SIG-M5 (cell line): ENCODE measurements at places on chromosomes 2 and 18.

- DNase-seq = no peak
Measured at GRCh38 chr18:9753846-9754245, 45.7 kb downstream of the RAB31 start.

- DNase-seq = no peak
Measured at GRCh38 chr2:235325151-235325550, 168.7 kb upstream of the AGAP1 start.

GRCh38 chr2:53450923-53451322 lies 316.7 kb upstream of the CHAC2 start:
- DNase-seq = no peak

DNA sequence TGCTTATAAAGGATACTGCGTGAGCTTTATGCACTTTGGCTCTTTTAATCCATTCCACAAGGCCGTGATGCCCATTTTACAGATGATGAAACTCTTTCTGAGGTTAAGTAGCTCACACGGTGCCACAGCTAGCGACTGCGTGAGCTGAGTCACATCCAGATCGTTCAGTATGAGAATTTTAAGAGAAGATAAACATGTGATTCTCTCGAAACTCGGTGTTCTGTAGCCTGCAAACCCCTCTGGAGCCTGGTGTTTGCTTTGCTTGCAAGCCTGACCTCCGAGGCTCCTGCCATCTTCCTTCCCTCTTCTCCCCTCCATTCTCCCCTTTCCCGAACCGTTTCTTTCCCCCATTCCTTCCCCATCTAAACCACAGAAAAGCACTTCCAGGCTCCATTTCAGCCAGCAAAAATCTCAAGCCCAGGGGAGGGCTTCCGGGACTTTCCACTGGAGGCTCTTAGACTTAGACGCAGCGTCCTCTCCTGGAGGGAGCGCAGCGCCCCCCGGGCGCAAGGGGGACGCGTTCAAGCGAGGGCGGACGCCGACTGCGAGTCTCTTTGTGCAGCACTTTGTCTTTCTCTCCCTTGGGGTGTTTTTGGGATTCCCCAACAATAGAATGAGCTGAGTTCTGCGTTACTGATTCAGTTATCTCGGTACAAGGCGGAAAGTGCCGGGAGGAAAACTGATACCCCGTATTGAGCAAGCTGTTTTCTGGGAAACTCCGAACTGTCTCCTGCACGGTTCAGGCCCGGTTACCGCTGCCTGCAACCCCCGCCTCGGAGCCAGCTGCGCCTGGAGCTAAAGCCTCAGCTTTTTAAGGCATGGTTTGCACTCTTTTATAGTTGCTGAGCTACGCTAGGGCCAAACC lies 38.0 kb downstream of the CYP1B1 start:
- DNase-seq = no peak

DNA sequence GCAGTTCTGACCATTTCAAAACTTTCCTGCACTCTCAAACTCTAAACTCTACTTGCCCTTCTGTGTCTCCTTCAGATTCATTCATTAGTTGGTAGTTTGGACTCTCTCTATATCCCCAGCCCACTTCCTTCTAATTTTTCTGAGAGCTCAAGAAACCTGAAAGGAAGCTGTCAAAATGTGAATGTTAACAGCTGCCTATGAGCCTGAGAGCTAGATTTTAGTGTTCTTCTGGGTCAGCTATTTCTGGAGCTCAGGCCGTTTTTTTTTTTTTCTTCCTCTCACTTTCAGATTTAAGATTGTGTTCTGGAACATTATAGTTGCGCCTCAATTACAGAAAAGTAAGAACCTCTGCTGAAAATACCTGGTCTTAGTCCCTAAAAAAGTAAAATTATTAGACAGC lies 73.1 kb downstream of the RTN4 start:
- no peak for DNase-seq

GRCh38 chr2:15006667-15007066 lies 374.1 kb downstream of the LRATD1 start:
- no peak for DNase-seq

DNA sequence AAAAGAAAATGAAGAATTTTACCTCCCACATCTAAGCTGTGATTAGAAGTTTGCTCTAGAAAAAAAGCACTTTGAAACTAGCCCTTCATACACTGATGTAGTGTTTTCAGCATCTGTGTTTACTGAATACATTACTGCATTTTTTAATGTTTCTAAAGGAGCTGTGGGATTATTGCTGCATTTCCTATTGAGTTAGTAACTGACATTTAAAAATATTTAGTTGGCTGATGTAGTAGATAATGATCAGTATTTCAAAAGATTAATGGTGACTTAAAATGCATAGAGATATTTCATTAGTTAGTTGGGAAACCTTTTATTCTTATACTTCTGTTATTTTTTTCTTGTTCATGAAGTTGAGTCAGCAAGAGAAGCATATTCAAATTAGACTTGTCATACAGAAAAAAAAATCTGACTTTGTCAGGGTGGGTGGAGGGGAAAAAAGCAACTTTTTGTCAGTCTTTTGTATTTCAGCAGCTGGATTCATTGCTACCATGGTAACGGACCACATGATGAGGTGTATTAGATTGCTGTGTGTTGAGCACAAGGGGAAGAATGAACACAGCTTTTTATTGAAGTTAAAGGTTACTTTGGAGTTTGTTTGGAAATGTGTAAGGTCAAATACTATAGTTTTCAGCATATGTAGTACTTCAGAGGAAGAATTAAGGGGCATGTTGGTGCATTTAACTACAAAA lies at the start of gene DTNA:
Gene DTNA (plus strand): TSS at position 549 of the 692 bp plus-strand sequence. CDS start 45,679 bp downstream, outside the sequence.
- no peak for DNase-seq

GRCh38 chr18:30971338-30971956 lies 71.1 kb downstream of the DSC3 start:
- DNase-seq = no peak

- no peak for DNase-seq
Measured at GRCh38 chr18:45107425-45107824, 426.7 kb downstream of the SETBP1 start.

DNA sequence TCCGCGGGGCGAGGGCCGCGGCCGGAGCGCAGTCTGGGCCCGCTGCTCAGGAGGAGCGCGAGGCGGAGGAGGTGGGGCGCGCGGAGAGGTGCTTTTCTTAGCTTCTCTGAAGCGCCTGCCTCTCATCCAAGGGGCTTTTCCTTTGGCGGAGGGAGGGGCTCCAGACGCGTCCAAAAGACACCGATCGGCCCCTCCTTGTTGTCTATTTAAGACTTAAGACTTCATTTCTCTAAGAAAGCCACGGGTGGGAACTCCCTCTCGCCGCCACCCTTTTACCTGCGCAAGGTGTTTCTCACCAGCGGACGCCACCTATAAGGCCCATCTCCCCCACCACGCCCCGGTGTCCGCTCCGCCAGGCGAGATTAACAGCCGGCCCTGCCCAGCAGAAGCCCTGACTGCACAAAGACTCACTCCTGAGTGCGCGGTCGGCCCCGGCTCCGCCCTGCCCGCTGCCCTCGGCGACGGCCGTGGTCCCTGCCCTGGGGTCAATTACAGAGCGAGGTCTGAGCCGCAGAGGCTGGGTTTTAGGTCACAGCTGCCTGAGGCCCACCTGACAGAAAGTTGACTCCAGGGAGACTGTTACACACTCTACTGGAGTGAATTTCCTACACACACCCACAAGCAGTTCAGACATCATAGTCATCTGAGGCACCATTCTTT lies at the start of gene DSC2:
Gene DSC2 (minus strand): TSS at position 397 of the 660 bp plus-strand sequence. CDS start 450 bp downstream, outside the sequence.
- DNase-seq = no peak

- DNase-seq = no peak
Measured at GRCh38 chr2:47295131-47295980, 107.6 kb upstream of the MSH2 start.

DNA sequence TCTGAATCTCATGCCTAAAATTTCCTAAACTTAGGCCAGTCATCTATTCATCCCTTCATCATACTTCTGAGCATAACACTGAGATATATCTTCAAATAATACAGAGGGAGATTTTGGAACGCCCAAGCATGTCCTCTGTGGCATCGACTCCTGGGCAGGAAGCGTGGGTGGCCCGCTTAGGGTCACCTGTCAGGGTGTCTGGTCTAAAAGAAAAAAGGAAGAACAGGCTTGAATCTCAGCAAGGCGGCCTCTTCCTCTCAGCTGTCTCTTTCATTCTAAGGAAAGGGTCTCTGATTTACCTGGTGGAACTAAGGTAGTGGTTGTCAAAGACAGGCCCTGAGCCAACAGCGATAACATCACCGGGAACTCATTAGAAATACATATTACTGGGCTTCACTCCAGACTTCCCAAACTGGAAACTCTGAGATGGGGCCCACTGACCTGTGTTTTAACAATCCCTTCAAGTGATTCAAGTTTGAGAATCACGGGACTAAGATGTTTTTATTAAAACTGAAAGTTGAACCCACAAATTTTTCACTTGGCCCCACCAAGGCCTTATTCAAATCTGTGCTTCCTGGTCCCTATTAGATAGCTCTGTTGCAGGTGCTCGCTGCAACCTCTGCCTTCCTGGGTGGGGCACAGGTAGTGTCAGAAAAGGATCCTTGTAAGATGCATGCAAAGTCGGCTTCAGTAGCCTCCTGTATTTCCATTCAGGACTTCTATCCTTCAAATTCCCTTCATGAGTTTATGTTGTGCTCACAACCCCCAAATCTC lies 162.3 kb upstream of the CCDC68 start:
- DNase-seq = no peak

GRCh38 chr2:239140346-239141020 lies 260.3 kb downstream of the HDAC4 start:
- no peak for DNase-seq

GRCh38 chr2:199987586-199987985 lies 32.2 kb downstream of the MAIP1 start:
- no peak for DNase-seq

- DNase-seq = no peak
Measured at GRCh38 chr2:25088817-25089516, 47.1 kb downstream of the EFR3B start.

GRCh38 chr2:33765122-33765521 lies 166.0 kb upstream of the FAM98A start:
- DNase-seq = no peak

DNA sequence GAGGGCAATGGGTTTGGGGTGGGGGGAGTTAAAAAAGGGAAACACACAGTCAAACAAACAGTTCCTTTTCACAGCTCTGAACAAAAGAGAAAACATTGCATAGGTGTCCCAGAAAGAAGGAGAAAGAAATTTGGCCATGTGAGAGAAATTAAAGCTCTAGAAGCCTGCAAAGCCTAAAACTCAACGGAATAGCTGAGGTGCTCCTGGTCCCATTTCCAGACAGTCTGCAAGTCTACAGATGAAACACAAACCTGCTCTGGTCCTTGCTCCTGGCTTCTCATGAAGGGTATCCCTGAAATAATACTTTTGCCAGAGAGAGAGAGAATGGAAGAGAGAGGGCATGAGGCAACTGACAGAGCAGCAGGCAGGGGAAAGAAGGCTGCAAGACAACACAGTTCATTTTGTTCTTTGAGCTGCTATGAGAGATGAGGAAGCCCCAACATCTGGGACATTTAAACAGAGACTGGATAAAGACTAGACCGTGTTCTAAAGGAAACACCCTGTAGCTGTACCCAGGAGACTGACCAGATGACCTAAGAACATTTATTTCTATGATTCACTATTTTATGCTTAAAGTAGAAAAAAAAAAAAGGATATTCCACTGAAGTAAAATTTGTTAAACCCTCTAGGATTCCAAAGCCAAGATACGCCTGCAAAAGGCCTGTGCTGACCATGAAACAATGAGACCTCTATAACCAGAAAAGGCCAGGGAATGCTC lies 57.3 kb upstream of the CYP26B1 start:
- DNase-seq = no peak
